AG09319 (cell line): ENCODE measurements at places on chromosomes 13 and 19.

- no peak for DNase-seq
These were observed 1.9 kb downstream of the IFNL1 start for GRCh38 chr19:39297931-39298634.

GRCh38 chr19:30431591-30431990, 59.4 kb downstream of the ZNF536 start:
- no peak for DNase-seq

DNA sequence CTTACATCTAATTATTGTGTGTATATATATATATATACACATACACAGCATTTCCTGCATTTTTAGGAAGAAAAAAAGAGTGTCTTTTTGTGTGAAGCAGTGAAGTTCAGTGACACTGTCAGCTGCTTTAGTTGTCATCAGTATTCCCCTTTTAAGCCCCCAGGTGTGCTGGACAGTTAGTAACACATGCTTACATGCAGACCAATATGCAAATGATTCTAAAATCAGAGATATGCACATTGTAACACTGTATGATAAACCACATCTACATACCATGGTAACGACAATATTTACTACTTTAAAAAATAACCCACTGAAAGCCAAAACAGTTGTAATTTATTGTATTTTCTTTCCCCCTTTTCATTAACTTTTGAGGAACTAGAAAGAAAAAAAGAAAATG, 16.8 kb downstream of the LHFPL6 start:
- no peak for DNase-seq

GRCh38 chr19:28730791-28731512, 482.0 kb downstream of the UQCRFS1 start:
- no peak for DNase-seq

GRCh38 chr19:2154587-2155075, 3.3 kb upstream of the AP3D1 start:
- DNase-seq = no peak

- DNase-seq = no peak
These were observed 1017.6 kb downstream of the PCDH9 start for GRCh38 chr13:66212511-66212910.

DNA sequence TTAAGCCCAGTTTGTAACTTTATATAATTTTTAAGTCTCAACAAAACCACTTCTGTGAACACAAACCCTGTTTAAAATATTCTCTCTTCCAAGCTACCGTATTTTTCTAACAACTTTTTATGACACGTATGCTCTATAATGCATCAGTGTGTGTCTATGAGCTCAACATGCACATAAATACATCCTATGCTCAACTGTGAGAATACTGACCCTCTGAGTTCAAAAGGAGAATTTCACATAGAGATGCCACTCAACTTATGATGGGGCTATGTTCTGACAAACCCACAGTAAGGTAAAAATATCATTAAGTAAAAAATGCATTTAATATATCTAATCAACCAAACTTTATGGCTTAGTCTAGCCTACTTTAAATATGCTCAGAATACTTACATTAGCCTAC, 1139.7 kb upstream of the SPRY2 start:
- DNase-seq = no peak

DNA sequence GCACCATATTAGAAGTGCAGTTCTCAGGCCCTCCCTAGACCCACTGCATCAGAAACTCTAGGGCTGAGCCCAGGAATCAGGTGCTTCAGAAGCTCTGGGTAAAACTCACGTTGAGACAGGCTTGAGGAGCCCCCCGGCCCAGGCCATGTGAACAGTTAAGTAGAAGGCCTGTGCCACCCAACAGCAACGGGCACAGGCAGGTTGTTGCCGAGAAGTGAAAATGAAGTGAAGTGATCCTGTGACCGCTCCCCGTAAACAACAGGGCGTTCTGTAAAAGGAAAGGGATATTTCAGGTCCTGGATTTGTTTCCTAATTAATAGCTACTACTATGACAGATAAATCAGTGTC, 128.8 kb downstream of the ATP11A start:
- DNase-seq = no peak

DNA sequence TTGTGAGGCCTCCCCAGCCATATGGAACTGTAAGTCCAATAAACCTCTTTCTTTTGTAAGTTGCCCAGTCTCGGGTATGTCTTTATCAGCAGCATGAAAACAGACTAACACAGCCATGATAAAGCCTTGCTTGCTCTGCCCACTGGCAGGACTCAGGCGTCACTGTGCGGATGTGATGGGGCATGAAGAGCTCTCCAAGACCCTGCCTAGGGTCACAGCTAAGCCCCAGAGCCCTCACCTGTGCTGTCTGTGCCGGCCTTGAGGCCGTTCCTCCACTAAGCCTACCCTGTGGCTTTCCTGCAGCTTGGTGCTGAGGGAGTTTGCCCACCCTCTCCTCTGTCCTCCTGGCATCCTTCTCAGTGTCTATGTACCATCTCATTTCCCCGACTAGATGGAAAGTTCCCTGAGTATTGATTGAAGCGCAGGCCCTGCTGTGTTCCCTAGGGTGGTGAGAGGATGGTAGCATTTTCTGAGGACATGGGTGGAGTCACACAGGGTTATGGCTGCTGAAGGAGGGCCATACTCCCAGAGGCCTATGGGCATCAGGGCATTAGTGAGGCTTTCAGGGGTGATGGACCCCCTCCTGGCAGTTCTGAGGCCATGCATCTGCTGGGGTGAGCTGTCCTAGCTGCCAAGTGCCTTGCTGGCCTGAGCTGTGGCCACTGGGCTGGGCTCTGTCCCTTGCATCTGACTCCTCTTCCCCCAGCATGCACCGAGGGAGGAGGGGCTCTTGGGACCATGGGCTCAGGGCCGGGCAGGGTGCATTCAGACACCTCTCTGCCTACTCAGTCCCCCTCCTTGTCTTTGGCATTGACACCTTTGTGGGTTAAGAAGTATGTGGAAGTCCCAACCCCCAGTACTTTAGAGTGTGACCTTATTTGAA, 75.3 kb downstream of the TEX29 start:
- DNase-seq = no peak

GRCh38 chr13:85519363-85519762, 279.9 kb downstream of the SLITRK6 start:
- no peak for DNase-seq

DNA sequence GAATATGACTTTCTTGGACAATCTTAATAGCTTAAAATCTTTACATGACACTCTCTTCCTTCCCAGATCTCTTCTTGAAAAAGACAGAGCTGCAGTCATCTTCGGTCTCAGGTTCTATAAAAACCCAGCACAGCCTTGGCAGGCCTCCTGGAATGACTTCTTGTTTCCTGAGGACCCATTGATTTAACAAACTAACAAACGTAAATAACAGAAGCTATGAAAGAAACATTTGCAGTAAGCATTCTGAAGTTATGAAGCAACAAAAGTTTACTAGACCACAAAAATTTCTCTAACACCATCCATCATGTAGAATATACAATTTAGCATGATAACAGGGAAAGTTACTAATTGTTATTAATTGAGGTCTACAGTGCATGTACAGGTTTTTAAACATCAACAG, 62.8 kb upstream of the STARD13 start:
- DNase-seq = no peak

GRCh38 chr13:53298396-53298795, 269.8 kb downstream of the OLFM4 start:
- no peak for DNase-seq

DNA sequence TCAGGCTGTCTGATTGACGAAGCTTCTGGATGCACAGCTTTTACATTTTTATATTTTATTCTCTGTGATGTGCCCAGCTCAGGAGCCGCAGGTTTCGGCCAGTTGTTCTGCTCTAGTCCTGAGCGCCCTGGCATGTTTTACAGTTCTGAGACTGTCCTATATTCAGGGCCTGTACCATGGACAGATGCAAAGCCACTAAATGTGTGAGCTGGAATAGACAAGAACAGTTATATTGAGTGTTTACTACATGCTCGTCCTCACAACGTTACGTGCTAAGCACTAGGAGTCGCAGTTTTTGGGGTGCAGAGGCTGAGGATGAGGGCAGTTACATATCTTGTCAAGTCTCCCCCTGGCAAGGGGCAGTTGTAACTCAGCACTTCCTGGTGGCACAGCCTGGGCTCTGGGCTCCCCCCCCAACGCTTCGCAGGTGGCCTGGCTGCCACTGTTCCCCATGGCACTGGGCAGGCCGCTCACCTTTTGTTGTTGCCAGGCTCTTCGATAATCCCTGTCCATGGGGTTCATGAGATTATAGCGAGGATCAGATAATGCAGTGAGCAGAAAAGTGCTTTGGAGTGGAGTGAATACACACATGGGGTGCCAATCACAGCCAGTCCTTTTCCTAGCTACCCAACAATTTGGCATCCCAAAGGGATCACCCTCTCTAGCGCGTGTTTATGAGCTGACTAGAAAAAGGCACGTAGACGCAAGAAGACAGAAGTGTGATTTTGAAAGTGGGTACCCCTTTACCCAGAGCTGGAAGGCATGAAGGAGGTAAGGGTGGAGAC, 23.5 kb downstream of the ARL11 start:
- DNase-seq = no peak

DNA sequence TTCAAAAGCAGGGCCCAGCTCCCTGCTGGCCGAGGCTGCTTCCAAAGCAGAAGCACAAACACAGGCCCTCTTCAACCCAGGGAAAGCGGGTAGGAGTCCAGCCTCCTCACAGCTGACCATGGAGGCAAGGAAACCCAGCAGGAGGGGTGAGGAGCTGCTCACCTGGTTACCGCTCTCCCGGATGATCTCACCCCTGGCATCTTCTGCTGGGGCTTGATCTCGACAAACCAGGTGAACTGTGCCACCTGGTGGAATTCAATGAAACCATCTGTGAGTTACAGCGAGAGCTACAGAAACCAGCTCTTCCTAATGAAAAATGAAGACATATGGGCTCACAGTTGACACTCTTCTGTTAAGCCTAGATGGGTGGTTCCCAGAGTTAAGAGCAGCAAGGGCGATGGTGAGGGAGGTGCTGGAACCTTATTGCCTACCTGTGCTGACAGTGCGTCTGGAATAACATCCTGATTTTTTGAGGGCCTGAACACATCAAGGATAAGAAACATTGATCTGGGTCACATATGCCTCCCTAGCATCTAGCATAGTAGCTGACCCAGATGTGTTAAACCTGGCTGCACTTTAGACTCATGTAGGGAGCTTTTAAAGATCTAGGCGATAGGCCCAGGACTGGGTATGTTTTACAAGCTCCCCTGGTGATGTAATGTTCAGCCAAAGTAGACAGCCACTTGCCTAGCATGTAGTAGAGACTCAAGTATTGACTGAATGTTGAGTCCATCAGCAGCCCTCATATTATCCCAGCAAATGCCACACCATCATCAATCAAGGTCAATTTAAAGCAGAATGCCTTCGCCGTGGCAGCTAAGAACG, 6.1 kb downstream of the DHRS12 start:
- DNase-seq = no peak

- DNase-seq = no peak
These were observed 6.0 kb upstream of the TNFAIP8L1 start for GRCh38 chr19:4633140-4633967.

- no peak for DNase-seq
These were observed 63.9 kb downstream of the DLEU7 start for GRCh38 chr13:50779443-50780200.

DNA sequence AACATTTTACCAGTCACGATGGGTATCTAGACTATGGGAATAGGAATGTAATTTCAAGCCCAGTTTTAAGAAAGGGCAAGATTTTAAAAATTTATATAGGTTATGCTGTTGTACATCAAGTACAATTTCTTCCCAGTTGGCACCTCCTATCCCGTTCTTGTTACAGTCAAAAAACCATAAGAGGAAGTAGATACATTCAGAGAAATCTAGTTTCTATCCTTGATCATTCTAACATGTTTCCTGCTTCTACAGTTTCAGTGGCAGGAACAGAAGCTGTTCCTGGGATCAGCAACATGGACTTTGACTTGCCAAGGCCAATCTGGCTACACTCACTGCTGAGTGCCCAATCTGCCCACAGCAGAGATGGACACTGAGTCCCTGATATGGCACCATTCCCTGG, 14.7 kb upstream of the FPR3 start:
- DNase-seq = no peak

DNA sequence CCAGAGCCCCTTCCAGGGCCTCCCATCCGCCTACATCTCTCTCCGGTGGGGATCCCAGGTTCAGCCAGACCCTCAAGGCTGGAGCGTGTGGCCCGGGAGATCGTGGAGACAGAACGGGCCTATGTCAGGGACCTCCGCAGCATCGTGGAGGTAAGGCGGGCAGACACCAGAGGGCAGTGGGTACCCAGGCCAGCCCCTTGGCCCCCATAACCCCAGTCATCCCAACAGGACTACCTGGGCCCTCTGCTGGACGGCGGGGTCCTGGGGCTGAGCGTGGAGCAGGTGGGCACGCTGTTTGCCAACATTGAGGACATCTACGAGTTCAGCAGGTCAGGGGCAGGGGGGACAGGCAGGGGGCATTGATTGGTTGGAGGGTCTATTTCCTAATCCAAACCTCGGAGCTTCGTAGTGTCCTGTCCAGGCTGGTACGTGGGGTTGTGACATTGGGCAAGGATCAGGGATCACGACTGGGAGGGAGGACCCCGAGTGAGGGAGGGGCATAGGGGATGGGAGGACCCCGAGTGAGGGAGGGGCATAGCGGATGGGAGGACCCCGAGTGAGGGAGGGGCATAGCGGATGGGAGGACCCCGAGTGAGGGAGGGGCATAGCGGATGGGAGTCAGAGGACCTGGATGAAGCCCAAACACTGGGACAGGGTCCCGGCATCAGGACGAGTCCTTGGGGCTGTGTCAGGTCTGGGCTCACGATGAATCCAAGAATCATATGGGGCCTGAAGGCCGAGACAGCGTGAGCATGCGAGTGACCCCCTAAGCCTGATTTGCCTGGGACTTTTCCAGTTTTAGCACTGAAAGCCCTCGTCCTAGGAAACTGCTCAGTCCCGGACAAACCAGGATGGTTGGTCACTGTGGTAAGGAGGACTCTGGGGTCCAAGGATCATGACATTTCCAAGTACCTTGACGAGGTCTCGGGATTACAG, 2.9 kb downstream of the PLEKHG2 start:
- no peak for DNase-seq

DNA sequence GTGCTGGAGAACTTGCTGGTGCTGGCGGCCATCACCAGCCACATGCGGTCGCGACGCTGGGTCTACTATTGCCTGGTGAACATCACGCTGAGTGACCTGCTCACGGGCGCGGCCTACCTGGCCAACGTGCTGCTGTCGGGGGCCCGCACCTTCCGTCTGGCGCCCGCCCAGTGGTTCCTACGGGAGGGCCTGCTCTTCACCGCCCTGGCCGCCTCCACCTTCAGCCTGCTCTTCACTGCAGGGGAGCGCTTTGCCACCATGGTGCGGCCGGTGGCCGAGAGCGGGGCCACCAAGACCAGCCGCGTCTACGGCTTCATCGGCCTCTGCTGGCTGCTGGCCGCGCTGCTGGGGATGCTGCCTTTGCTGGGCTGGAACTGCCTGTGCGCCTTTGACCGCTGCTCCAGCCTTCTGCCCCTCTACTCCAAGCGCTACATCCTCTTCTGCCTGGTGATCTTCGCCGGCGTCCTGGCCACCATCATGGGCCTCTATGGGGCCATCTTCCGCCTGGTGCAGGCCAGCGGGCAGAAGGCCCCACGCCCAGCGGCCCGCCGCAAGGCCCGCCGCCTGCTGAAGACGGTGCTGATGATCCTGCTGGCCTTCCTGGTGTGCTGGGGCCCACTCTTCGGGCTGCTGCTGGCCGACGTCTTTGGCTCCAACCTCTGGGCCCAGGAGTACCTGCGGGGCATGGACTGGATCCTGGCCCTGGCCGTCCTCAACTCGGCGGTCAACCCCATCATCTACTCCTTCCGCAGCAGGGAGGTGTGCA, 587 bp downstream of the S1PR4 start:
- no peak for DNase-seq
